Endothelial cell (in vitro differentiated cells): ENCODE measurements at places on chromosomes 6 and 20.

DNA sequence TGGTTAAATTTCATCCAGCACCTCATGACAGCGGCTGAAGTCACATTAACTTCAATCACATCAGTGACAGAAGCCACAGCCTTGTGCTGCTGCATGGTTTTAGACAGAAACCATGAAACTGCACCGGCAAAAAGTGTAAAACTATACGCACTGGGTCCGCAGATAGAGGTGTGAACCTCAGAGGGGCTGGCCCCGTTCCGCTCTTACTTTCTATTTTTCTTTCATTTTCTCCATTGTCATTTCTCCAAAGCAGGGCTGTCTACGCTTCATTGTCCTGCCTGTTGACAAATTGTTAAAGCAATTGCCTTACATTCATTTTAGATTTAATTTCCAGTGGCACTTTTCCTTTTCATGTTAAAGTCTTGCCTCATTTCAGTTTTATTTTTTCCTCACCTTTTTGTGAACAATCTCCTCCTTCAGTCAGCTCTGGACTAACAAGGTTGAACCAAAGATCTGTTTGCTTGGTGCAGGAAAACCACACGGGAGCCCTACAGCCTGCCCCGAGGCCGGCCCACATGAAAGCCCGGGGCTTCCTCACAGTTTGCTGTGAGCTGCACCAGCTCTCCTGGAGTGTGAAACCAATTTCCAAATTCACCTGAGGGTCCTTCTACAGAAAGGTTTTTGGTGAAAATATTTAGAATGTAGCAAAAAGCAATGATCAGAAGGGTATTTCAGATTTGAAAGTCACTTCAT is 63.7 kb downstream of the PRR18 start:
- DNase-seq = no peak

DNA sequence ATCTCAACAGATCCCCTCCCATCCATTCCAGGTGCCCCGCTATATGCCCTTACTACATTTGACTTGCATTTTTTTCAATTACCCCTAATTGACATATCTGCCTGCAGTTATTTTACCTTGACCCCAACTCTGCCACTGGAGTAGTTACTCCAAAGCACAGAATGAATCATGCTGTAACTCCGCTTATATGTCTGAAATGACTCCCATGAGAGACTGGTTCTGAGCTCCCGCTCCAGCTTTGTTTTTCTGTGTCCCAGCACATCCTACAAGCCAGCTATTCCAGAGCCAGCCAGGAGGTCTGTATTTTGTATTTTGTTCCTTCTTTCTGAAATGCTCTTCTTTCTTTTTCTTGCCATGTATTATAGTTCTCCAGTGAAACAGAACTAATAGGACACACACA is 10.9 kb upstream of the NOX3 start:
- DNase-seq = no peak

DNA sequence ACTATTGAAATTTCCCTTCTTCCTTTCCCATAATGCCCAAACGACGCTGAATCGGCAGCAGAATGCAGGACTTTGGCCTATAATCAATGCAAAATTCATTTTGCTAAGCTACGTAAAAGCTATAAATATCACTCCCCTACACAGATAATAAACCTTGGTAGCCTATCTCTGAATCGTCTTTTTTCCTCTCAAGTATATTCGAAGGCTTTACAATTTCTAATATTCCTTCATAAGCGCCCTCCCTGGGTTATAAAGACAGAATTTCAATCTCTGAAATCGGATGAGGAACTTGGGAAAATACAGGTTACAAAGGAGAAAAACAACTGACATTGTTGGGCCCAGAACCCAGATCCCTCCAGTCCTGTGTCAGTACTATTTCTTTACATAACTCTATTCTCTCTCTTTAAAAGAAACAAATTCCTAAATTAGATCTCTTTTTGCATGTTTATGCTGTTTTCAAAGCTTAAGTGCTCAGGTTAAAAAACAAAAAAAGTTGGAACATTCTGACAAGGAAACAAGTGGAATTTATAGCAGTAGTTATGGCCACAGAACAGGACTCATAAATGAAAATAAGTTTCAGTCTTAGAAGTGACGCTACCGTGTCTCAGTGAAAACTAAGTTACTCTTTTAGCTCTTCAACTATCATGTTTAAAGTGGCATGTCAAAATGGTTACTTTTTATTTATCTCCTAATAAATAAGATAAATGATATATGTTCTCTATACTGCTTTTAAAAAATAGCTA is 84.5 kb downstream of the SESN1 start:
- DNase-seq = no peak

- no peak for DNase-seq
These were observed 9.4 kb upstream of the KHDC1L start for GRCh38 chr6:73234733-73235132.

DNA sequence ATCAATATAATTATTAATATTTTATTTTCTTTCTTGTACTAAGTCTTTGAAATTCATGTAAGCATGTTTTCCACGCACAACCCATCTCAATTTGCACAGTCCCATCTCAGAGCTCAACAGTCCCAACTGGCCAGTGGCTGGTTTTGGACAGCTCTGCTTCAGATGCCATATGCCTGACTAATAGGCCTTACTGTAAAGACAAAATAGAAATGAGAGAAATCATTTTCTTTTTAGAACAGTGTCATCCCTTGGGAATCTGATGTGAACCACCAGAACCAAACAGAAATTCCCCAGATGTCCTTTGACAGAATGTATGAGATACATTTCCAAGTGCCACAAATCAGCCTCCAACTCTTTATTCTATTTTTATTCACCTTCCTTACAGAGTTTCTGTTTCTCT is 338.9 kb downstream of the ESR1 start:
- DNase-seq = no peak

DNA sequence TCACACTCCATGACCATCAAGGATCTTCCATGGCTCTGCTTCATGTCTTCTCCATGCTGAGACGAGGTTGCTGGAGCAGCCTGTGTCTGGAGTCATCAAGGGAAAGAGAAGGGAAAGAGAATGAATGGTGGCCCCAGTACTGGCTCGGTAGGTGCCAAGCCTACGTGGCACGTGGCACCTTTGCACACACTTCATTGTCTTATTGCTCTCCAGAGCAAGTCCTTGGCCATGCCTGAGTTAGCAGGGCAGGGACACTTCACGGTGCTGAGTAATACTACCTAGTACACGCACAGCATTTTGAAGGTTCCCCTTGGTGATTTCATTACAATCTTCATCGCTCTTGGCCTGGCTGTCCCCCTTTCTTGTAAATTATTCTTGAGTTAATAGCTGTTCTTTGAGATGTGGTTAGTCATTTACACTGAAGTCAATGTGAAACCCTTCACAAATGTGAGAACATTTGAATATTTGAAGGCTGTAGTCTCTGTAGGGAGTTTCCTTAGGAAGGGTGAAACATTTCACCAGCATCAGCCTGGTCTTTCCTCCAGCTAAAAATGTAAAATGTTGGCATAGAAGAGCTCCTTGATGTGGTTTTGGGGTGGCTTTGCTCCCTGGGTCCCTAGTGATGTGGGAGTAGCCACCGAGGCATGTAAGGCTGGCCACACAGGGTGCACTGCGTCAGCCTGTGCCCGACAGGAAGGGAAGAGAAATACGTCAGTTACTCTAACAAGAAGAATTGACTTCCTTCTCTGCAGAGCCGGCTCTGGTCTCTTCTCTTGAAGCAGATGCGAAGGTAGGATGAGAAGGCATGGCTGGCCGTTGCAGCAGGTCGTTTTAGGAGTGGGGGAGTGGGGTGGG is at the start of gene SYTL3:
TSS of gene SYTL3 (plus strand) at position 766 of the 855 bp plus-strand sequence. CDS start 13,215 bp downstream, outside the sequence.
- DNase-seq = no peak

DNA sequence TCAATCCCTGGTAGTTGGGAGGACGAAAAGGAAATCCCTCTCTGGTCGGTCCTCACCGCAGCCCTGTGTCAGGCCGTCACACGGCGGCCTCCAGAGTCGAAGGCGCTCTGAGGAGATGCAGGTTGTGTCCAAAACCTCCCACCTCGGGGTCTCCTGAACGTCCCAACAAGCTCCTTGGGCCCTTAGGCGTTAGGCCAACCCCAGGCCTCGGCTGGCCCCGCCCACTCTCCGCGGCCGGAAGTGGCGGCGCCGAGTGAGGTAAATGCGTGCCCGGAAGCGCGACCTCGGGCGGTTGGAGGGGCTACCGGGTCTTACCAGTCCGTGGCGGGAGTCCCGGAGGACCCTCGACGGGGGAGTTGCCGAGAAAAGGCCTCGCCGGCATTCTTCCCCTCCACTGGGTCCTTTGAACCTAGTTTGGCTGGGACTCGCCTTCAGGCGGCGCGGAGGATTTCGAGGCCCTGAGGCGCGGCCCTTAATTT is at the start of gene TDRD6:
TSS of gene TDRD6 (plus strand) at position 267 of the 479 bp plus-strand sequence. CDS start 244 bp downstream, outside the sequence.
- no peak for DNase-seq

DNA sequence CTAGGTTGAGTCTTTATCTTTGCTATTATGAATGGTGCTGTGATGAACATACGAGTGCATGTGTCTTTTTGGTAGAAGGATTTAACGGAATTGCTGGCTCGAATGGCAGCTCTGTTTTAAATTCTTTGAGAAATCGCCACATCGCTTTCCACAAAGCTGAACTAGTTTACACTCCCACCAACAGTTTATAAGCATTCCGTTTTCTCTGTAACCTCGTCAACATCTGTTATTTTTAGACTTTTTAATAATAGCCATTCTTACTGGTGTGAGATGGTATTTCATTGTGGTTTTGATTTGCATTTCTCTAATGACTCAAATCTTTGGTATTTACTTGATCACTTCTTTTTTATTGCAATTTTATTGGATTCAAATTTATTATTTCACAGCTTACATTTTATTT is 117.4 kb upstream of the HDGFL1 start:
- no peak for DNase-seq

DNA sequence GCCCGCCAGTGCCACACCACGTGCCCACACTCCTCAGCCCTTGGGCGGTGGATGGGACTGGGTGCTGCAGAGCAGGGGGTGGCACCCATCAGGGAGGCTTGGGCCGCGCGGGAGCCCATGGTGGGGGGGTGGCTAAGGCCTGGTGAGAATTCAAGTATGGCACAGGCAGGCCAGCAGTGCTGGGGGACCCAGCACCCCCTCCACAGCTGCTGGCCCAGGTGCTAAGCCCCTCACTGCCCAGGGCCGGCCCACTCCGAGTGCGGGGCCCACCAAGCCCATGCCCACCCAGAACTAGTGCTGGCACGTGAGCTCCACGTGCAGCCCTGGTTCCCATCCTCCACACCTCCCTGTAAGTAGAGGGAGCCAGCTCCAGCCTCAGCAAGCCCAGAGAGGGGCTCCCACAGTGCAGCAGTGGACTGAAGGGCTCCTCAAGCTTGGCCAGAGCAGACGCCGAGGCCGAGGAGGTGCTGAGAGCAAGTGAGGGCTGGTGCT is 1091.1 kb upstream of the GJE1 start:
- no peak for DNase-seq

GRCh38 chr6:34391786-34392496 is 528 bp downstream of the NUDT3 start:
- peak; percentile 67 for DNase-seq

GRCh38 chr6:39714802-39715201 is 10.4 kb downstream of the KIF6 start:
- no peak for DNase-seq

- no peak for DNase-seq
These were observed 122.3 kb downstream of the THBS2 start for GRCh38 chr6:169131390-169131789.

- no peak for DNase-seq
These were observed 15.7 kb downstream of the SASH1 start for GRCh38 chr6:148358196-148358785.

DNA sequence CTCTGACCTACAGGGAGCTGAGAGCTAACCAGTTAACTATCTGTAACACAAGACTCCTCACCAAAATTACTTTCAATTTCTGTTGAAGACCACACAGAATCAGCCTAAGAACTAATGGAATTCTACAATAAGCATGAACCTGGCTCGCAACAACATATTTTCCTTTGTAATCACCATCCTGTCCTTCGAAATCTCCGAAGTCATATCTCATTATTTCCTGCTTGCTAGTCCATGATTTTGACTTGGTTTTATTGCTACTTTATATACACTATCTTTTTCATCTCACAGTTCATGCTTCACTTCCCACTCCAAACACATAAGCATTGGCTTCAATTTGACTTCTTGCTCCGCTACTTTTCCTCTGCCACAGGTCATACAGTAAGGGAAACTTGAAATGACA is 405.8 kb upstream of the FKBP1C start:
- DNase-seq = no peak

- DNase-seq = no peak
These were observed 304.3 kb downstream of the HDGFL1 start for GRCh38 chr6:22873513-22874136.

DNA sequence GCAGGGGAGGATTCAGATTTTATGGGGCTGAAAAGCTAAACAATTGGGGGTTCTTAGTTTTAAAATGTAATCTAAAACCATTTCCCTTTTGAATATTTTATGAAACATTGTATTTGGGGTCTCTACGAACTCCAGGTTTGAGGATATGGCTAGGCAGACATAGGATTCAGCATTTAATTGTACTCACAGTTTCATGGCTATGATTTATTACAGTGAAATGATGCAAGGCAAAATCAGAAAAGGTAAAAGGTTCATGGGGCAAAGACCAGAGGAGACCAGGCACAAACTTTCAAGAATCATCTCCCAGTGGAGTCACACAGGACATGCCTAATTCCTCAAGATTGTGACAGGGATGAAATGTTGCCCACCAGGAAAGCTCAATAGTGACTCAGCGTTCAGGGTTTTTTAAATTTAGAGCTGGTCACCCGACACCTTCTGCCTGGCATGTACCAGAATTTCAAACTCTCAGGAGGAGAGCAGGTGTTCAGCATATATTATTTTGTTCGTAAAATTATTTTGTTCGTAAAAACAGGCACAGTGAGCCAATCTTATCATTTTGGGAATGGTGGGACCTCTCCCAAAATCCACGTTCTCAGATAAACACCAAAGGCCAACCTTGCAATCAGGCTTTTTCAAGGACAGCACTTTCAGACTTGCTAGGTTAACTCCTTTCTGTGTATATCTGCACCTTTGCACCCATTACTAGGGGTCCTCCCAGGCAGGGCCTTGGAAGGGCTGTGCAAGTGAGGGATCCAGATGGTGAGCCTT is 270.3 kb downstream of the NKAIN2 start:
- DNase-seq = no peak

DNA sequence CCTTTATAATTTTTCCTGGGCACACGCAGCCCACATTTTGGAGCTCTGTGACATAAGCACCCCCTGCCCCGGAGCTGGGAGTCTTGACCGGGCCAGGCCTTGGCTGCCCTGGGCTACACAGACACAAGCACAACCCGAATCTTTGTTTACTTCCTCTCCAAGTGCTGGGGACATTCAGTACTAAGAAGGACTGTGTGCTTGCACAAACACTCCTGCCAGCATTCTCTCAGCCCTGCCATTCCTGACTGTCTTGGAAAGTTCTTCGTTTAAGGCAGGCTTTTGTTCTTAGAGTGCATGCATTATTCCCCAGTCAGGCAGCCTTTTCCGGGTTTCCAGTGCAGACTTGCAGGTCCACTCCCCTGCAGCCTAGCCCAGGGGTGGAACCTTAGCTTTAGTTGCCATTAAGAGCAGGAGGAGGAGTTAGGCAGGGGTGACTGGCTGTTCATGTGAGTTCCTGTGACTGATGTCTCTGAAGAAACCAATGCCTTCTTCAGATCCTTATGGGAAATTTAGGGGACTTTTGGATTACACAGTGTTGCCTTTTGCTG is 28.6 kb downstream of the FOXO3 start:
- peak; percentile 60 for DNase-seq

- no peak for DNase-seq
These were observed 21.2 kb downstream of the PTPRK start for GRCh38 chr6:128499079-128499731.

GRCh38 chr6:35161266-35161665 is 20.1 kb upstream of the TCP11 start:
- DNase-seq = no peak
